ENCODE measurements at places on chromosomes 2 and 18. TPM values are rescaled to one million over a fixed set of nuclear protein-coding genes. Genes with fewer than 3 reads are reported as not detected.

The CNNM4 gene
- total RNA-seq: 2.9 TPM

The VWA3B gene
- total RNA-seq: not detected

The AQP12A gene
- total RNA-seq: not detected

The SLC9A4 gene
- total RNA-seq: 0.06 TPM

Data from LHCN-M2 (cell line).